Fibroblast of skin of scalp (primary cell): ENCODE measurements at places on chromosomes 1 and 21.

GRCh38 chr1:60984062-60984799, 98.1 kb upstream of the NFIA start:
- DNase-seq = peak; percentile 19

DNA sequence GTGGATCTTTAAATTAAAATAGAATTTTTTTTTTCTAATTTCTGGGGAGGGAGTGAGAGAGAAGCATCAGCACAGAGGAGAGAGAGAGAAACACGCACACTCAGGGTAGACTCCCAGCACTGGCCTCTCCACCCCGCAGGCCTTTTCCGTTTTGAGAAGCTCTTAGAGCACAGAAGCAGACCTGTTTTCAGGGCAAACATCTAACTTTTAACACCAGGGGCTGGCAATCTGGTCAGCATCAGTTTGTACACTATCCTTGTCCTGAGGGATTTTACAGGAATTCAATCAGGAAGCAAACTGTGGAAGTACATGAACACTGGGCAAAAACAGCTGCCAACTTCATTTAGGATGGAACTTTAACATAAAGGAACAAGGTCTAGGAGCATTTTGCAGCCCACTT, 117.9 kb upstream of the ESRRG start:
- no peak for DNase-seq

DNA sequence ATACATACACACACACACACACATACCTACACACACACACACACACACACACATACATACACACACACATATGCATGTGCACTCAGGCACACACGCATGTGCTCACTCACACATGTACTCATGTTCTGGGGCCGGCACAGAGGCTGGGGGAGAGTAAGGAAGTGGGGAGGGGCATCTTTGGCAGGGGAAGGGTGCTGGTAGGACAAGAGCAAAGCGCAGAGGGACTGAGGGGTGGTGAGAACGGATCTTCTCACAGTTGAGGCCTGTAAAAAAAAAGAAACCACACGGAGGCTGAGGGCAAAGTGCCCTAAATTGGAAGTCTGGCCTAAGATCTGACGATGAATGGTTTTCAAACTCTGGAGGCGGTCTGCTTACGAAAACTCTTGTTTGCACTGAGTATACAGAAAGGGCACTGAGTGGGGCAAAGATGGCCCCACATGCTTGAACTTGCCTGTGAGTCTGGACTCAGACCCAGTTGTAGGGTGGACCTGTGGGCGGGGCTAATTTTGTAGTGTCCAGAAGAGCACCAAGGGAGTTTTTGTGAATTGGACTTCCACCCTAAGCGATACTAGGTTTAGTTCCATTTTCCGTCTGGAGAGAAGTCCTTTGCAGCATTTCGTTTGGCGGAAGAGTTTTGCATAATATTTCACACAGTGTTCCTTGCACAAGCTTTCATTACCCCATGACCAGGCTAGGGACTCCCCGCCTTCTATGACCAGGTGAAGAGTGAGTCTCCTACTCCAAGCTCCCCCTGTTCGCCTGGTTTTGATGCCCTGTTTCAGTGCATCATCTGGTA, 79.3 kb upstream of the LYST start:
- no peak for DNase-seq

GRCh38 chr1:159653201-159653600, 61.2 kb downstream of the CRP start:
- DNase-seq = peak; percentile 76

DNA sequence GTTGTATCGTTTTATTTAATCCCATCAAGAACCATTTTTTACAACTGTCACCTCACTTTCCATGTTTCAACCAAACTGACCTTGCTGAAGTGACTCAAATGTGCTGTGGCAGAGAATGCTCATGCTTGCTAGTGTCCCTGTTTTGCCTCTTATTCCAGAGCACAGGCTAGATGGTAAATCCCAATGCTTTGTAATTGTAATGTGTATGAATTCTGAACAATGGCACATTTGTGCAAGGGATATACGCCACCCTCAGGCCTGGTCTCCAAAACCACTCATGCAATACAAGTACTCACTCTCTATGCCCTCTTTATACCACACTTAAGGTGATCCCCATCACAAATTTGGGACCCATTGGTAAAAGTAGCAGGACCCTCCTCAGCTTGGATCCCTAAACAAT, 313.6 kb downstream of the HHIPL2 start:
- DNase-seq = no peak

GRCh38 chr1:28257736-28258135, 1.6 kb upstream of the SESN2 start:
- DNase-seq = no peak

DNA sequence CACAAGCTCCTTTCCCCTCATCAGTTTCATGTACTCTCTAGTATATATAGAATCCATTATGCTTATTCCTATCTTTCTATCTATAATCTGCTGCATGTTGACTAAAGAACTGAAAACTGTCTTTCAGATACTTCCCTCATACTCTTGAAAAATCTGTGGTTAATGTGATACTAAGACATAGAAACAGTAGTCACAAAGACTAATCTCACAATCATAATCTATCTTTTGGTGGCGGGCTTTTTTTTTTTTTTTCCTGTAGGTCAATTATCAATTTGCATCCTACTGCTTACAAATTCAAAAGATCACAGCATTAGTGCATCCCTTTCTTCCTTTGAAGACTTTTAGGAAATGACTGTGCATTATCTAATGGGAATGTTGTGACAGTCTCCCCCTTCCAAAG, 4.7 kb downstream of the UBR4 start:
- DNase-seq = no peak

DNA sequence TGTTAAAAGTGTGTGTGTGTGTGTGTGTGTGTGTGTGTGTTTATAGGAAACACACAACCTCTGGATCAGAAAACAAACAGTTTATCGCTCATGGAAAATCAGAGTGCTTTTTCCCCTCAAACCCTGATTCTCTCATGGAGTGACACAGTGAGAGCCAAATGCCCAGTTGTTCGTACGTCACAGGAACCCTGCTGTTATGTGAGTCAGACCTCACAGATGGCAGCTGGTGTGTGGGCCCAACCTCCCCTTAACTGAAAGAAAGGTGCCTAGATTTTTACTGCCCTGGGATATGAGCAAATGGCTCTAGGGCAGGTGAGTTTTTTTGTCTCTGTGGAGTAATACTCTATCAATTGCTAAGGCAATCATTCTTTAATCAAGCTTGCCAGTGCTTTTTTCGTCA, 1788.1 kb downstream of the BRINP3 start:
- peak; percentile 22 for DNase-seq

GRCh38 chr1:230964896-230965295, 13.8 kb downstream of the TTC13 start:
- DNase-seq = no peak

- peak; percentile 56 for DNase-seq
Observed at GRCh38 chr1:230982696-230983095, 3.8 kb downstream of the ARV1 start.

DNA sequence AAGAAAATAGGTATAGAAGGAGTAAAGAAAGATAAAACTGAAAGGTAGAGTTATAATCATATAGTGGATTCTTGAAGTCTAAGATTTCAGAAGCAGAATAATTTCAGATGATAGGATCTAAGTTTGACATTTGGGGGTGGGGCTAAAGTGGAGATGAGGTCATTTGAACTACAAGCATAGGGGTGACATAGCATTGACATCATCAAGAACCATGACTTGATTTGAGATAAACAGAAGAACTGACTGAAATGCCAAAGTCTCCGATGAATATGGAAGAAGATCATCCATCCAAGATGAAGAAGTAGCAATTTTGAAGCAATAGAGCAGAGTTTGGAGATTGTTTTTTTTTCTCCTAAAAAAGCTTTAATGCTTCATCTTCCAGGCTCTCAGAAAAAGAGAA, 122.3 kb downstream of the MACF1 start:
- no peak for DNase-seq

GRCh38 chr1:4346131-4346530, 308.3 kb upstream of the AJAP1 start:
- DNase-seq = no peak

DNA sequence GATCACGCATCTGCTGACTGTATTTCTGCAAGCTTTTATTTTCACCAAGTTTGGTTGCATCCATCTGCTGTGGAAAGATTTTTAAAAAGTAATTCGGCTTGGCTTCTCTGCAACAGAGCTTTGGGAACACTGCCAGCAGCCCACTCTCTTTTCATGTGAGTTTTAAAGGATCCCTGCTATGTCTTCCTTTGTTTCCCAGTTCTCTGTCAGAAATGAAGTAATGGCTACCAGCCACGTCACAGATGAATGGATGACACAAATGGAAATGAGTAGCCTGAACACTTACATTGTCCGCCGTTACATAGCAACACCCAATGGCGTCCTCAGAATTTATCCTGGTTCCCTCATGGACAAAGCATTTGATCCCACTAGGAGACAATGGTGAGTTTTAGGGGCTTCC, 80.6 kb upstream of the RAVER2 start:
- no peak for DNase-seq

DNA sequence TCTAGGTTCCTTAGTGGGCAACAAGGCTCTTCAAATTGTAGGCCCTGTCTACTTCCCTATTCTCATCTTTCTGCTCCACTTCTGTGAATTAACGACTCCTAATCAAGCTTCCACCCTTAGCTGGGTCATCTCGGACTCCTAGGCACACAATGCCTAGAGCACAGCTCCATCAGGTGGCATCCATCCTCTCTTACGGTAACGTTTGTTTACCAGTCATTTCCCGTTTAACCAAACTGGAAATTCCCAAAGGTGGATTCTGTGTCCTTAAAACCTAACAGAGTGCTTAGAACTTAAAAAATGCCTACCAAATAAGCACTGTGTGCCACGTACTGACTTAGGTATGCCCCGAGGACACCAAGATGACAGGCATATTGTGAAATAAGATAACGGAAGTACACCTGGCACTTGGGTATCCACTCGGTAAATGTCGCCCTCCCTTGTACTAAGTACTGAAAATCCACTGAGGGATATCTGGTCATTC, 1.5 kb downstream of the PARP1 start:
- DNase-seq = no peak

DNA sequence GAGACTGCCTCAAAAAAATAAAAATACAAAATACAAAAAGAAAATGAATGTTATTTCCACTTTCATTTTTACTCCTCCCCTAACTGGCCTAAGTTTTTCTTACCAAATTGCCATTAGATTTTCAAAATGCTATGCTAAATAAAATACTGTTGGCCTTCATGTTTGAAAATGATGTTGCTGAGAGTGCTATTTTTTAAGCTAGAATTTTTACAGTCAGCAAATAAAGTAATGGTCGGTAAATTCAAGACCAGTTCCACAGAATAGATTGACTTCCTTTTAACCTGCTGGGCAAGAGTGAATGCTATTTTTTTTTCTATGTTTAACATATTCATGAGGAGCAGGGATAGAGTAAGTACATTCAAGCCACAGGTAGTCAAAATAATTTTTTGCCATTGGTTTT, 31.7 kb downstream of the ZNF281 start:
- no peak for DNase-seq

GRCh38 chr1:75672528-75673393, 51.7 kb upstream of the ACADM start:
- DNase-seq = peak; percentile 85

DNA sequence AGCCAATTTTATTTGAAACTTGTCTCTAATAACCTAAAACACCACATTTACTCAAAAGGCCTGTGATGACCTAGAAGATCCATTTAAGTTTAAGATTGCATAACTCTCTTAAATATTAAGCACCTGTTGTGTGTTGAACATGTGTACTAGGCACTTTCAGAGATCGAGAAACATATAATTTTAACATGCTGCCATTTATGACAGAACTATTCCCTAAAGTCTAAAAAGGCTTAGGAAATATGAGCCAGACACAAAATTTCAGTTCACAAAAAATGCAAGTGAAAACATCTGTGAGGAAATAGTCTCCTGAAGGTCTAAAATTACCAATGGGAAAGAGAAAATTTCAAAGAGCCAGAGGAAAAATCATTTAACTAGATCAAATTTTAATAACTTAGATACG, 37.7 kb downstream of the CEP170 start:
- no peak for DNase-seq

GRCh38 chr1:204711947-204712701, 26.6 kb upstream of the LRRN2 start:
- DNase-seq = no peak

DNA sequence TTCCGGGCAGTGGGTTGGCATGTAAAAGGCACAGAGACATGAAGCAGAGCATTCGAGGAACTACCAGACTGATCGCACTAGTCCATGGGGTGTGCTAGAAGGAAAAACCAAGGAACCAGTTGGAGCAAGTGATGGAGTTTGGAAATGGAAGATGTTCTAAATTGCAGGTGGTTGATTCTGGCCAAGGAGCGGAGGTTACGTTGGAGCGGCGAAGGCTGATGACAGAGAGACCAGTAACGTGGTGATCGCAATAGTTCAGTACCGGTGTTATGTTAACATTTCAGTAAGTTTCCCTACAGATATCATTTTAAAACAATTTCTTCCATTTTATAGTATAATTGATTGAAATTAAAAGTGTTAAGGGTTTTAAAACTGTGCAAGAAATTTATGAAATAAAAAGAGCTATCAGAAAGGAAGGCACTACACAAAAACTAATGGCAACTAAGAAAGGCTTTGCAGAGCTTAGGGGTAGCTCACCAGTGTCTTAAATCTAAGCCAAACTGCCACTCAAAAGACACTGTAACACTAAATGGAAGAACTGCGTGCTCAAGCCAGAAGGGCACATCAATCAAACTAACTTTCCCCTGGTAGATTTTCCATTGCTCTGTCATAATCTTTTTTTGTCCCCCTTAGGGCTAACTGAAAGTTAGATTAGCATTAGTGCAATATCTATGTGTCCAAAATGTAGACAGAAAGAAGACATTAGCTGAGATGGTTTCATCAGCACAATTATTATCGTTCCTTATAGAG, 11.3 kb upstream of the HEATR1 start:
- DNase-seq = no peak

GRCh38 chr1:53949023-53949990, 3.2 kb downstream of the LRRC42 start:
- DNase-seq = peak; percentile 51

DNA sequence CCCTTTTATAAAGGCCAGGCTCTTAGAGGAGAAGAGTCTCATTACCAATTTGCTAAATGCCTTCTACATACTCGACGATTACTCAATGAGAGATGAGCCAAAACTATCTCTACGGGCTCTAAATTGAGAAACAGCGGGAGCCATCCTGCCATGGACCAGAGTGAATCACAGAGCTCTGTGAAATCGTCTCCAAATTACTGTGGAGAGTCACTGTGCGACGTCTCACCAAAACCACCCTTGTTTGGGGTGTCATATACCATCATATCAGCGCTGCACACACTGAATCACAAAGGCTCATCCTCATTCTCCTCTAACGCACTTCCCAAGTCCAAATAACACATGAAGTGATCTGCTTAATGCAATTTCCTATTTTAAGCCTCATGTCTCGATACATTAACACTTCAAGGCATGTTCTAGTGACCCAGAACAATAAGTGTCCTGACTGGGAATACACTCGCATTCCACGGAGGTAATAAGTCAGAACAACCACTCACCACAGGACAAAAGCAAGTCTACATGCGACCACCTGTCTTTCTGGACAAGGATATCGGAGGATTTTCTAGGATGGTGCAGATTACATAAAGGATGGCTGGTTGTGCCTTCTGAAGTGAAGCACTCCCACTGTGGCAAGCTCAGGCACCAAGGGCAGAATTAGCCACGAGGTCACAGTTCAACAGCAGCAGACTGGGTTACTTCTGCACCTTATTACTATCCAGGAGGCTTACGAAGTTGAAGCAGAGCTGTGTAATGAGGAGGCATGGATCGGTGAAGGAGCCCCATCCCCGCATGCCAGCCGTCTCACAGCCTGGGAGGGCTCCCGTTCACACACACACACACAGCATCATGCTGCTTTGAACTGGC, 44.3 kb downstream of the NID1 start:
- DNase-seq = peak; percentile 71
